ENCODE measurements at places on chromosomes 4 and X. TPM values are rescaled to one million over a fixed set of nuclear protein-coding genes. Genes with fewer than 3 reads are reported as not detected.

Gene CLDN2
- not detected for total RNA-seq

Gene BRS3
- total RNA-seq: not detected

Gene VMA21
- 50.9 TPM for total RNA-seq

Gene RBM46
- not detected for total RNA-seq

Gene MAP7D2
- under 0.01 TPM for total RNA-seq
